ENCODE measurements at places on chromosomes 5 and 9.
A peak's percentile ranks its signal among the peaks of the same experiment; 100 is the strongest.

DNA sequence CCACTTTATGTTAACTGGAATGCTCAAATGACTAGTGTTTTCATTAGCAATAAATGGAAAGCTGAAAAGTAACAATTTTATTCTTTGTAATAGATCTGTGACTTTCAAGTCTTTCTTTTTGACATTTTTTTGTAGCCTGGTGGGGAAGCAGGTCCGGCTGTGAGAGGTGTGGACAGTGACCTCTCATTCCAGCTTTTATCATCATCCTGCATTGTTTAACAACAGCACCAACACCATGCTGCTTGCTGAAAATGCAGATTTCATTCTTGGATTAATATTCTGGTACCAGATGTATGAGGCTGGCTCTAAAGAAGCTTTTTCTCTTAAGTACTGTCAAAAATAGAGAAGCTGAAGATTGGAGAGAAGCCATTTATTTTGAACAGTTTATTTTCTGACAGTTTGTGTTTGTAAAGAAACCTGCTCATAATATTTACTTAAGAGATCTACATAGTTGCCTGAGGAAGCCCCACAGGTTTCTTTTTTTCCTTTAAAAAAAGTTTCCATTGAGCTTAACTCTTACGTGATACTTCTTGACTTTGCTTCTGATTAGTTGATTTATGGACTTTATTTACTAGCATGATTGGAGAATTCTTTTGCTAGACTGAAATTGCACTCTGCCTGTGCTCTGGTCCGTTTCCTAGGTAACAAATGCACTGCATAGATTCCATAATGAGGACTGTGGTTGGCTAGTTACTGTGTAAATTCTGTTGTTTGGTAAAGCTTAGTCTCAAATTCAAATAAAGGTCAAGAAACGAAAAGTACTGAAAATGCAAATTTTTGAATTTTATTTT, 3.4 kb downstream of the KIAA1958 start:
- DNase-seq: no peak

DNA sequence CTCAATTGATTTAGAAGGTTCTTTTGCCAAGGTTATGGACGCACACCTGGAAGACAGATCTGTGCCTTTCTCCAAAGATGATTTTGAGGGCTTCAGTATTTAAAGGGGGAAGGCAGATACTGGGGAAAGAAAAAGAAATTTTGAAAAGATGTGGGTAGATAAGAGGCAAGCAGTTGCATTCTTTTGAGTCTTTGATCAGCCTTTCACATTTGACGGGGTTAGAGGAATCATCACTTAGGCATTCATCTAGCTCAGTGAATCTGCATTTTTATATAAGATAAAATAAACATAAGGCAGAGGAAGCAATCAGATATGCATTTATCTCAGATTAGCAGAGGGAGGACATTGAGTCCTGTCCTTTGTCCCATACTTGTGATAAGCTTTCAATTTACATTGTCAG, 243.4 kb upstream of the RAI14 start:
- peak; percentile 34 for DNase-seq

GRCh38 chr9:2859776-2860379, 16.0 kb upstream of the PUM3 start:
- DNase-seq: peak; percentile 41

GRCh38 chr9:76405868-76406267, 11.6 kb upstream of the RFK start:
- no peak for DNase-seq

- no peak for DNase-seq
These were observed 97.5 kb downstream of the RXRA start for GRCh38 chr9:134423749-134424148.

DNA sequence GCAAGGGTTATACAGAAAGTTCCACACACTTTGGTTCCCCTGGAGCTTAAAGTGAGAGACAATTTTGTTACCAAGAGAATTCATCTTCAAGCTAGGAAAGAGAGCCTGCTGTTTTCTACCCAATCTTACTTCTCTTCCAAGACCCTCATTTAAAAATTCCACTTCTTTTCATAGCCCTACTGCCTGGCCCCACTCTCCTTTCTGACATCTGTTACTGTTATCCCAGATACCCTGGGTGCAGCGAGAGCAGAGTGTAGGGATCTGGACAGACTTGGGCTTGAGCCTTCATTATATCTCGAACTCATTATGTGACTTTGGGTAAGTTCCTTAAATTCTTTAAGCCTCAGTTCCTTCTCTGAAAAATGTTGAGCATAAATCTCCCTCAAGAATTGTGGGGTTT, 263.1 kb downstream of the ASTN2 start:
- no peak for DNase-seq

DNA sequence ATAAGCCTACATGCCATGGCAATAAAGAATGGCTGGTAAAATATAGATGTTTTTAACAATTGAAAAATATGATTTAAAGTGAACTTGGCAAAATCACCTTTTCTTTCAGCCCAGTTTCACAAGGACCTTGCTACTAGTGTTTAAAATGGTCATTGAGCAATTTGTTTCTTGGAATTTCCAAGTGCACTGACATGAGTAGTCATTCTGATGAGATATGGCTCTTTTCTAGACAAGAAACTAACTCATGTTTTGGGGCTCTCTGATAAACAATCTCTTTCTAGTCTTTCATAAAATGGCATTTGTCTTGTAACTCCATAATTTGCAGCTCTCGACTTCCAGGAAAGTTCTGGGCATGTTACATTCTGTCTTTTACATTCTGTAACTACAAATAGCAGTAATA, 176.8 kb downstream of the NR2F1-AS1 start:
- DNase-seq: no peak

GRCh38 chr9:92176800-92177185, 61.6 kb upstream of the SPTLC1 start:
- DNase-seq: no peak

DNA sequence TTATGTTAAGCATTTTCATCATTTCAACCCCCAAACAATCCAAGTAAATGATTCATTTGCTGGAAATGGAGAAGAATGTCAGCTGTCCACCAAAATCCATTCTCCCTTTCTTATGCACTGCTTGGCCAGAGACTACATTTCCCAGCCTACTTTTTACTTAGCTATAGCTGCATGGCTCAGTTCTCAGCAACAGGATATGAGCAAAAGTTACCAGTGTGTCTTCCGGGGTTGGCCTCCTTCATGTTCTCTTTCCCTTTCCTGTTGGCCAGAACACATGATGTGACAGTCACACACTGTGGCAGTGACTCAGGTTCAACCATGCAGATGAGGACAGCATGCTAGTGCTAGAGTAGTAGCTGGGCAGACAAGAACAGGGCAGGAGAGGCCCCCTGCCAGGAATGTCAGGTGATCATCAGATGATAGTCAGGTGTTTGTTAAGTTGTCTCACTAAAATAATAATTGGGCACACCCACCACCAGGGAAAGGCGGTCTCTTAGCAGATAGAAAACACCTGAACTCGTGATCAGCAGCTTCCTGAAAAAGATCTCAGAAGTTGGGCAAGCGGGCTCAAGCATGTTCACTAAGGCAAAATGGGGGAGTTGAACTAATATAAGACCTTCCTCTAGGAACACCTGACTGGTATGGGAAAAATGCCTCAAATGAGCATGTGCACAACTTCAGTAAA, 12.2 kb downstream of the GPR150 start:
- peak; percentile 54 for DNase-seq

GRCh38 chr9:82081496-82081895, 92.9 kb downstream of the SPATA31D1 start:
- DNase-seq: no peak

GRCh38 chr9:4016789-4017188, 283.1 kb downstream of the GLIS3 start:
- DNase-seq: no peak

- DNase-seq: no peak
These were observed at the start of gene SLC46A2 for GRCh38 chr9:112890106-112891081. Gene SLC46A2, minus strand, starts transcription at chr9:112890876. Its CDS starts 195 bp downstream, at chr9:112890681.

GRCh38 chr5:68086857-68087256, 128.7 kb upstream of the PIK3R1 start:
- no peak for DNase-seq

DNA sequence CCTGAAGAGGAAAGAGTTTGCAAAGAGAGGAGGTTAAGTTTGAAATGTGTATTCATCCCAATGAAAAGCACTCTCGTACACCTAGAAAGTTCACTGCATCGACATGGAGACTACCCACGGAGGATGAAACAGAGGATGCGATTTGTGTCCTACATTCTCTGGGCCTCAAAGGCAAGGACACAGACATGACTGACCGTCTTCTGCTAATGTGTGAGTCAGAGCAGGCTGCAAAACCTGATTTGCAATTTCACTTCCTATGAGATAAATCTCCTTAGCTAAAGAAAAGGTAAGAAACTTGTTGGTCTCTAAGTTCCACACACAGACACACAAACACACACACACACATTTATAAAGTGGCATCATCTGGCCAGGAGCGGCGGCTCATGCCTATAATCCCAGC, 98.6 kb downstream of the GNAQ start:
- no peak for DNase-seq

- peak; percentile 49 for DNase-seq
These were observed 161.0 kb upstream of the SLC12A2 start for GRCh38 chr5:127922603-127923002.

GRCh38 chr5:55316837-55317236, 9.0 kb downstream of the MTREX start:
- DNase-seq: no peak
